Activated T-cell treated with anti-CD3 and anti-CD28 coated beads, Interleukin-2, amount 50 U/mL, for 24 hours (primary cell): ENCODE measurements at places on chromosomes 1 and 21.

- no peak for DNase-seq
Observed at GRCh38 chr1:80767711-80768110, 1033.0 kb upstream of the ADGRL2 start.

DNA sequence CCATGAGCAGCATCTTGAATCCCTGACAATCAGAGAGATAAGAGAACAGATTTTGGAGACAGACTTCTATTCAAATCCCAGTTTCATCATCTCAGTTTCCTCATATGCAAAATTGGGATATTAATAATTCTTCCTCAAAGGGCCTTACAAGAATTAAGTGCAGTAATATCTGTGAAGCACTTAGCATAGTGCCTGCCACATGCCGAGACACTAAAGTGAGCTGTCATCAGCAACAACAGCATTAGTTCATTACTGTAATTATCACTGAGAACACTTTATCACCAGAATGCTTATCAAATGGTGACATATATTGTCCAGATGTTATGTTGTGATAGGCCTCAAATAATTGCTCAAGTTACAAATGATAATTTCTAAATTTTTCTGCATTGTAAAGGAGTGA lies 922 bp upstream of the FCRLB start:
- no peak for DNase-seq

- DNase-seq = peak; percentile 63
Observed at GRCh38 chr1:236103646-236104218, 38.6 kb upstream of the GPR137B start.

- DNase-seq = no peak
Observed at GRCh38 chr1:152448095-152448494, 34.0 kb upstream of the CRNN start.

DNA sequence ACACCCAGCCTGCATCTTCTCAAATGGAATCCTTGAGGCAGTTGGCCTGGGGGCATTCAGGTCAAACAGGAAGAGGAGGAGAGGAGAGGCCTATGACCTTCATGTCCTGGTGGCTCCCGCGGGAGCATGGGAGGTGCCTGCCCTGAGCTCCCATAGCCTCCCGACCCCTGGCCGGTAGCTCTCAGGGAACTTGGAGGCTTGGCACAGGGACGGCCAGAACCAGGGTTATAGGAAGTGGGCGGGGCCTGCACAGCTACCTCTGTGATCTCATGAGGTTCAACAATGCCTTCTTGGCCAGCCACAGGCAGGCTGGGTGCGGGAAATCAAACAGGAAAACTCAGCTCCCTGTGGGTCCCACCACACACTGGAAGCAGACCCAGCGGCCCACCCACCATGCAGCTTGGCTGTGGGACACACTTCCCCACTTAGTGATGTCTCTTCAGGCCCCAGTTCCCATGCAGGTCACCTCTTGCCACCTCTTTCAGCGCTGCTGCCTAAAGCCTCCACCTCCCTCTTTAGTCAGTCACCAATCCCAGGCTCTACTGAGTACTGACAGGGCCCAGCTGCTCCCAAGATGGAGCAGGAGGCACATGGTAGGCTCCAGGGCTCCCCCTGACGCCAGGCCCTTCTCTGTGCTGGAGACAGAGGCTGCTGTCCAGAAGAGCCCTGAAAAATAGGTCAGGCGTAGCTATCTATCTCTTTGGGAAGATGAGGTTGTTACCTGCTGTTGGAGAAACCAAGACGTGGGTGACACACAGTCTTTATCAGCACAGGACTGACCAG lies at the start of gene SLFNL1:
SLFNL1 (minus strand) TSS at position 200 of the 783 bp plus-strand sequence. CDS start 1,065 bp downstream, outside the sequence.
- no peak for DNase-seq

- DNase-seq = no peak
Observed at GRCh38 chr1:80059940-80060339, 1053.4 kb upstream of the ADGRL4 start.

DNA sequence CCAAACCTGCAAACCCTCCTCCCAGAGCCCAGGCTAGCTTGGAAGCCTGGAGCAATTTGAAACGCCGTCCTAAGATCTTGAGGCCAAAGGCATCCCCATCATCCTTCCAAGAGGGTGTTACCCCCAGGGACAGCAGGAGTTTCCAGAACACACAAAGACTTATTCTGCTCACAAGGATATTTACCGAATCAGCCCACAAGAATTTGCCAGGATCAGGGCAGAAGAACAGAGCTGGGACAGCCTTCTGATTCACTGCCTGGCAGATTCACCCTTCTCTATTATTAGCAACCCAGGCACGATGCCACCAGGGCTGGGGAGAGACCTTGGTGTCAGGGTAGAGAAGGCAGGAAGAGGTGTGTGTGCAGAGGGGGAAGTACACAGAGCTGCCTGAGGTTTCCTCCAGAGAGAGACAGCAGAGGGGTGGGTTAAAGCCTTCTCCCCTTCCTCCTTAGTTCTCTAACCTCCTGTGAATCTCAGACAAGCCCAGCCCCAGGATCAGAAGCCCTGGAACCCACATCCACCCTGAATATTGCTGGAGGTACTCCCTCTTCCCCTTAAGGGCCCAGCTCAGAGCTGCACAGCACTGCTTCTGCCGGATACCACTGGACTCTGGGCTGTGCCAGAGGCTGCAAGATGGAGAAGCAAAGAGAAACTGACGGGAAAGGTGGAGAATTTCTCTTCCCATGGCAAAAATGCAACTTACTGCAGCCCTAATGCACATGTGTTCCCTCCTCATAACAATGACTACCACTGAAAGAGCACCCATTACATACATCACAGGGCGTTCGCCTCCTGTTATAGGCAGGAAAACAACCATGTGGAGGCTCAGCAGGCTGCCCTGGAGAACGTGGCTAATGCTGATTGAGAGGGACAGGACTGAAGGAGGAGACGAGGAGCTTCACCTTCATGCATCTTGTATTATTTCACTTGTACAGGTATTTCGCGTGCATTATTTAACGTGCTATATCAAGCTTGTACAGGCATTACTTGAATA lies 61.8 kb downstream of the ITPKB start:
- DNase-seq = peak; percentile 73

DNA sequence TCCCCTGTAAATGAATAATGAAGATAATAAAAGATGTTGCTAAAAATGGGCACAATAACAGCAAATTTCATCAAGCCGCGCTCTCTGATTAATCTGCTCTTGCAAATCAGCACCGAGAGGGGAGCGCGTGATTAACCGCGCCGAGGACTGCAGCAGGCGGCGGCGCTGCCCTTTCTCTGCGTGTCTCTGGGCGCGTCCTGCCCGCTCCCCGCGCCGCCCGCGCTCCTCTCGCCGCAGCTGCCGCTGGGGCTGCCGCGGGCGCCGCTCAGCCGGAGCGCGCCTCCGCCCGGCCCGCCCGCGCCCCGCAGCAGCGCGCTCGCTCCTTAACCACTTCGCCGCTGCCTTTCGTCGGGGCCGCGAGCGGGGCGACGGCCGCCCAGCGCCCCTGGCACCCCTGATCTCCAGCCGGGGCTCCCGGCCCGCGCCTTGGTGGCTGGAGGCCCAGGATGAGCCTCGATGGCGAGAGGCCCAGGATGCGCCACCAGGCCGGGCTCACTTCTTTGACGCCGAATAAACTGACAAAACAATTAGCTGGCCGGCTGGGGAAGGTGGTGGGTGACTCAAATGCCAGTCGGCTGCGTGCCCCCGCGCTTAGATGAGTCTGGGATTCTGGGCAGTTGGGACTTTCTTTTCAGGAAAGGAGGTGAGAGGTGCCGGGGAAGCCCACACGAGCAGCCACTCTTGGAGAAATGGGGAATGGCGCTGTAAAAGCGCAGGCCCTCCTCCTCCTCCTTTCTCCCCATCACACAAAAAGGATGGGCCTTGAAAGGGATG lies 221.4 kb upstream of the PKN2 start:
- DNase-seq = no peak

DNA sequence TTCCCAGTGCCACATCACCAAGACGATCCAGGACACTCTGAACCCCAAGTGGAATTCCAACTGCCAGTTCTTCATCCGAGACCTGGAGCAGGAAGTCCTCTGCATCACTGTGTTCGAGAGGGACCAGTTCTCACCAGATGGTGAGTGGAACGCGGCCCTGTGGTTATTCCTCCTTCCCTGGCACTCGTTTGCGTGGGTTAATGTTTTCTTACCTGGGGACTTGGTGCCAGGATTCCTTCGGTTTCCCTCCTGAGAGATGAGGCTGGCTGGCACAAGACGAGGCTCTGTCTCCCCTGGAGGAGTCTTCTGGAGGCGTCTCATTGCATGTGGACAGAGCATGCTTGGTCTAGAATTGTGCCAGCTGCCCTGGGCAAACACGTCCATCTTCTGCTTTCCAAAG lies 29.3 kb downstream of the ATP5PO start:
- no peak for DNase-seq

GRCh38 chr1:174276087-174276486 lies 116.8 kb downstream of the RABGAP1L start:
- no peak for DNase-seq

DNA sequence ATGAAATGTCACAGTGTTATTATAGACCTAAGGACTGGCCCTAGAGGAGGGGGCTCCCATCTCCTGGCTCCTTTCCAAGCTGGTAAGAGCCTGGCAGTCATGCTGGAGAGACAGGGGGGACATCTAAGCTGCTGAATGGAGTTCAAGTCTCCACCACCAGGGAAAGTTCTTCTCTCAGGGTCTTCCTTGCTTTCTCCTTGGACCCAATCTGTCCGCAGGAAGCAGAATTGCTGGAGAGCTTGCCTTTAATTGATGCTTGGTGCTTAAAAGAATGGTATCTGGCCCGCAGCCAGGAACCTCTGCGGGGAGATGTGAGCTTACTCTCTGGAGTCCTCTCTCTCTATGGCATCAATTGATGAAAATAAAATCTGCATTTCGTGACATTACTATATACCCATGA lies 25.1 kb downstream of the IRF2BP2 start:
- DNase-seq = no peak

- peak; percentile 34 for DNase-seq
Observed at GRCh38 chr1:1624443-1625403, 7.2 kb upstream of the MMP23B start.

DNA sequence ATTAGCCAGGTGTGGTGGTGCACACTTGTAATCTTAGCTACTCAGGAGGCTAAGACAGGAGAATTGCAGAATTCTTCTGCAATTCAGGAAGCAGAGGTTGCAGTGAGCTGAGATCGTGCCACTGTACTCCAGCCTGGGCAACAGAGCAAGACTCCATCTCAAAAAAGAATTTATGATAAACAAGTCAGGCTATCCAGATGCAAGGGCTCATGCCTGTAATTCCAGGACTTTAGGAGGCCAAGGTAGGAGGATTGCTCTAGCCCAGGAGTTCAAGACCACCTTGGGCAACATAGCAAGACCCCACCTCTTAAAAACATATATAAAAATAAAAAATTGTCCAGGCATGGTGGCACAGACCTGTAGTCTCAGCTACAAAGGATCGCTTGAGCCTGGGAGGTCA lies 10.5 kb upstream of the CBR3 start:
- DNase-seq = no peak

DNA sequence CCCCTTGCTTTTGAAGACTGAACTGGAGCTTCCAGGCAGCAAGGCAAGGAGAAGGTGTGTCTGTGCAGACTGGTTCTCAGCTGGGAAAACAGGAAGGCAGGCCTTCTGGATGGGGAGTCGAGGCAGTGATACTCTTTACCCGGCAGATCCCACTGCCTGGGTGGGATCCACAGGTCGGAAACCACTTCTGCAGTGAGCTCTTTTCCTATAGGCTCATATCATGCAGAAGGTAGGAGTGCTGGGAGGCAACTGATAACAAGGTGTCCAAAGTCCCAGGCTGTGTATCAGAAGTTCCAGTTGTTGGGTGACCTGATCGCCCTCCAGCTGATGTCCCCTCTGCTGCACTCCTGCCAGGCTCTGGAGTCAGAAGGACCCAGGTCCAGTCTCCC lies 17.1 kb downstream of the ACOT11 start:
- no peak for DNase-seq

DNA sequence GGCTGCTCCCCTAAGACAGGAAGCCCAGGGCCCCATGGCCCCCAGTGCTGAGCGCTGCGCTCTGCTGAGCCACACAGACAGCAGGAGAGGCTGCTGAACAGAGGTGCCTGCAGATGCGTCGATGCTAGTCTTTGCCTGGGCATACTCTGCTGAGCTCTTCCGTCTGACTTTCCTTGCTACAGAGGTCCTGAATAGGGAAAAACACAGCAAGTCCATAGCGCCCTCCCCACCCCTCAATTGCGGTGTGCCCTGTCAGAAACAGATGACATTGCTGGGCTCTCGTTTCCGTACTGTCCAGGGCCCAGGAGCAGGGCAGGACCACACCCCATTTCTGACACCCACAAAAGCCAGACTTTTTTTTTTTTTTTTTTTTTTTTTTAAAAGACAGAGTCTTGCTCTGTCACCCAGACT lies 252.5 kb downstream of the SDCCAG8 start:
- DNase-seq = peak; percentile 50

DNA sequence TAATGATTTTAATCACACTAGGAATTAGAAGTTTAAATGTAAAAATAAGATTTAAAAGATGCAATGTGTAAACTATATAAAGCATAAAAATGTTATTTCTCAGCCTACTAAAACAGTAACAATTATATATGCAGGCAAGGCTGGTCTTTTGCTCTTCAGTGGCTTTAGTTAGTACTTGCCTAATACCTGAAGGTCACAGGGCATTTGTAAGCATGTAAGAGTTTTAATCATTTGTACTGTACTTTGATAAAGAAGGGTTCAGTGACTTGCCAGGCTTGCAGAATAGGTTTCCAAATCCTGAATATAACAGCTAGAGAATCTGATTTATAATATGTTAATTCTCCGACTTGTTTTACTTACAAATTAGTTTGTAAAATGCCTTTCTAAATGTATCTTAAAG lies 256.5 kb downstream of the GPR52 start:
- no peak for DNase-seq

GRCh38 chr1:58854576-58854975 lies 70.7 kb upstream of the JUN start:
- DNase-seq = no peak
